ENCODE measurements at places on chromosomes 3 and 15.
A peak's percentile ranks its signal among the peaks of the same experiment; 100 is the strongest.

GRCh38 chr3:156787001-156787400 lies 39.2 kb upstream of the LEKR1 start:
- DNase-seq = no peak

DNA sequence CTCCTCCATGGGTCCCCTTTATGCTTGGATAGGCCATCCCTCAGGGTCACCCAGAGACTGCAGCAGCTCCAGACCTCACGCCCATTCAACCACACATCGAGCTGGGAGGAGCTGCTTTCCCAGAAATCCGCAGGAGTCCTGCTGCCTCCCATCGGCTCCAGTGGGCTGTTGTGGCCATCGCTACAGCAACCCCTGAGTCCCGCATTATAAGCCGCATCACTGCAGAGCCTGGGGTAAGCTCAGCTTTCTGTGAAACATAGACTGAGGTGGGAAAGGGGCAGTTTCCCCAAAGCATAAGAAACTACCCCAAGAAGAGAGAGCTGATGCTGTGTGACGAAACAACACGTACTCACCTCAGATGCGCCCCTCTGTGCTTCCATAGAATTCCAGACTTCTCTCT lies 35.7 kb downstream of the MRPL46 start:
- DNase-seq = no peak

DNA sequence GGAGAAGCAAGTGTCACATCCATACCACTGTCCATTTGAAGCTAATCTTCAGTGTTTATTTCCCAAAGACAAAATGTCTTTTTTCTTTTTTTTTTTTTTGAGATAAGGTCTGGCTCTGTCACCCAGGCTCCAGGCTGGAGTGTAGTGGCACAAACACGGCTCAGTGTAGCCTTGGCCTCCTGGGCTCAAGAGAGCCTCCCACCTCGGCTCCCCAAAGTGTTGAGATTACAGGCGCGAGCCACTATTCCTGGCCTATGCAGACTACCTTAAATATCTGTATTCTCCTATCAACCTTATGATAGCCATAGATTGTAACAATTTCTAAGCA lies 27.7 kb upstream of the VPS33B start:
- no peak for DNase-seq

DNA sequence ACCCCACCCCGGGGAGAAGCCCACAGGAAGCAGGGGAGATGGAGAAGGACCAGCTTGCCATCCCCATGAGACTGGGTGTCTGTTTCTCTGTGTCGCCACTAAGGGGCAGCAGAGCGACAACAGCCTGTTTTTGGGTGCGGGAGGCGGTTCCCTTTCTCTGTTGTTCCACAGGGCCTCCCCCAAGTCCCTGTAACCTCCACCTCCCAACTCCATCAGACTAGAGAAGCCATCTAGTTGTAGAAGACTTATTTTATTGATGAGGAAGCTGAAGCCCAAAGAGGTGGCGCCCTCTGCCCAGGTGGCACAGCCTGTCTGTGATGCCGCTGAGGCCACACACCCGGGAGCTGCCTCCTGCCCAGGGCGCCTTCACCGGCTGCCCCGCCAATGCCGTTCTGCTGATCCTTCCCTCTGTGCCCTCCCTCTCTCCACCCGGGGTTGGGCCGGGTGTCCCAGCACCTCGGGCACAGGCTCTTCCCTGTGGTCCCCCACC lies 3.9 kb upstream of the CCDC9B start:
- no peak for DNase-seq

DNA sequence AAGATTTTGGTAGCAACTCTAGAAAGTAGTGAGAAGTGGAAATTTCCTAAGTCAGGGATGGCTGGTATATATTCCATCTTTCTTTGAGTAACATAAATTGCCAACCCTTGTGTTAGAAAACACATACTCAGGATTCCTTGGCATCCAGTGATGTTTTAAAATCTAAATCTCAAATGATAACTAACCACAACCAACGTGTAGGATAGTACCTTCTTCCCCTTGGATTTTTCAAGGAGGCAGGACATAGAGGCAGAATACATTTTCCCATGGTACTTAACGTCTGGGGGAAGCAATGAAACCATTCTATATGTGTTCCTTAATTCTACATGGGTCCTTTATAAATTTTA lies 93.4 kb downstream of the WDR76 start:
- no peak for DNase-seq

DNA sequence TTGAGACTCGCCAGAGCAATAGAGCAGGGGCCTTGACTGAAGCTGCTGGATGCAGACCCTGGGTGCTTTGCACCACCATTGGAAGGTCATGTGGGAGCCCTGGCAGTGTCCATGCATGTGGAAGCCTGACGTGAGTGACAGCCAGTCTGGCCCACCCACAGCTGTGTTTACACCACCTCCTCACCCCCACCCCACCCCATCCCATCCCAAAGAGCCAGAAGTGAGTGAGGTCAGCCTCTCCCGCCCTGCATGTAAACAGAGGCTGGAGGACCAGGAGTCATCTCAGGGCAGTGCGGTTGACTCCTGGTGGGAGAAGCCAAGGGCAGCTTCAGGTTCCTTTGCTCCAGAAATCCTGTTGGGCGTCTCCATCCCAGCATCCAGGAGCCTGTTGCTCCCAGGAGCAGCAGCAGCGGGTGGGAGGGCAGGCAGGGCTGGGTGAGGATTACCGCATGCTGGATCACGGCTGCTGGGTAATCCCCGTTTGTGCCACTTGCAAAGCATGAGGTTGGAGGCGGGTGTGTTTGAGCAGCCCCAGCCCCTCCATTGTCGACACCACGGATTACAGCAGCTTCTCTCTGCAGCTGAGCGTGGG lies 44.6 kb downstream of the CORO2B start:
- no peak for DNase-seq

- DNase-seq = no peak
Observed at GRCh38 chr3:67593761-67594234, 60.6 kb downstream of the SUCLG2 start.

DNA sequence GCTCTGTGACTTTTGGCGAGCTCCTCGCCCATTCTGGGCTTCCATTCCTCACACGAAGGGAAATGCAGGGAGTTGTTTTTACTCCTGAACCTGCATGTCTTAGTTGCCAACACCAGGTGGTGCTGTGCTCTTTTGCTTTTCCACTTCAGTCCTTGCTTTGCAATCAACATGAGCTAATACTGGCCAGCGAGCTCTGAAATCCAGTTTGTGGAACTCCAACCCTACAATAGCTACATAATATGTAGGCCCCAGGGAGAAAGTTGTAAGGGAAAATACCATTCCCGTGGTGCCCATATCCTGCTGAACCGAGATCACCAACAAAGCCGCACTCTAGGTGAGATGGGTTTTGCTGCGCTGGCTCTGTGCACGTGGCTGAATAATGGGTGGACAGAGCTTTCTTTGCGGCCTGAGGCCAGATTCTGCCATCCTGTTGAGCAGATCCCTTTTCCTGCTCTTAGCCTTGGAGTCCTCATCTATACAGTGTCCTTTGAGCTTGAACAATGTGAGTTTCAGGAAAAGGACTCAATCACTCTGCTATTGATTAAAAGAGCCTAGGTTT lies 25.0 kb downstream of the LSM3 start:
- no peak for DNase-seq

DNA sequence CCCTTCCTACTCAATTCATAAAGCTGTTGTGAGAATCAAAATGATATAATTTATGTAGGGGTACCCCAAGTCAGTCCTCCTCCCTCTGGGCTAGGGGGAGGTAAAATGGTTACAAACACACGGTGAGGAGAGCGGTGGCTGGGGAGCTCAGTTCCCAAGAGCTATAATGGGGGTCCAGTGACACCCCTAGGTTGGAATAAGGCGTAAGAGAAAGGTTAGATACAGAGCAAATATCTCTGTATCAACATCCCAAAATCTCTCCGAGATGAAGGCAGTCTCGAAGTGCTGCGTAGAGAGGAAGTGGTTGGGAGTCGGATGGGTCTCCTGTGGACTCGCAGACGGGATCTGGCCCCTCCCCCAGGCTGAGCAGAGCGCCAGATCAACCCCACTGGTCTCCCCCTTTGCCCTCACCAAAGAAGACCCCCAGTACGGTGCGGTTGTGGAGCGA lies 1.8 kb downstream of the DUOX2 start:
- no peak for DNase-seq

GRCh38 chr3:133295199-133295901 lies 104.5 kb upstream of the BFSP2 start:
- peak; percentile 47 for DNase-seq

DNA sequence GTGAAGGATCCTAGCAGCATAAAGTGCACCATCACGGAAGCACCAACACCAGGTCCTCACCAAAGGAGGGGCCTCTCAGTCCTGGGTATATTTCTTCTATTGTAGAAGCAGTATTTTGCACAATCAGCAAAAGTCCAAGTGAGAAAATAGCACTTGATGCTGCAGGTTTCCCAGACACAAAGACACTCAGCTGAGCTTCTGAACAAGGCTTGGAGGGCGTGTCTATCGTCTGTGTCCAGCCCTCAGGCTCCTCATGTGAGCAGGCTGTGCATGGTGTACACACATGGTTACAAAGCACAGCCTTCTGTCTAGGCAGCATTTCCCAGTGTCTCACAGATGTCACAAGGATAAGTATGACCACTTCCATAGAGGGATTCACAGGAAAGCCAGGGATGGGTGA lies 98.3 kb upstream of the SPATA12 start:
- no peak for DNase-seq

GRCh38 chr15:69626095-69627066 lies 173.8 kb downstream of the RPLP1 start:
- no peak for DNase-seq

DNA sequence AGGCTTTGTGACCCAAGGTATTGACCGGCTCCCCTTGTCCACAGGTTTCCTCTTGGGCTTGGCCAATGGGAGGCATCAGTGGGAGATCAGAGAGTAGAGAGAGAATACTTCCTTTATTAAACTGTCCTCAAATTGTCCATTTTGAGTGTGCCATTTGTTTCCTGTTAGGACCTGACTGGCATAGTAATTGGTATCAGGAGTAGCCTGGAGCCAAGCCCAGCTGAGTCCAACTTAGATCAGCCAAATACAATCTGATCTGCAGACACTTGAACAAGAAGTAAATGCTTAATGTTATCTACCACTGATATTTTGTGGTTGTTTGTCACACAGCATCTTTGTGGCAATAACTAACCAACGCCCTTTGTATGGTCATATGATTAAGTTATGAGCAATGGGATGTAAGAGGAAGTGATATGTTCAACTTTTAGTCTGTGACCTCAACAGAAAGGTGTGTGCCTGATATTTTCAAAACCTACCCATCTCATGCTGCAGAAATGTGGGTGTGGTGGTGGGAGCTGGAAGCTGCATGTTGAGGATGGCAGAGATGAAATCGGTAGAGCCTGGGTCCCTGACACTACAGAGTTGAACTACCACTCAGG lies 13.3 kb downstream of the MYD88 start:
- no peak for DNase-seq

GRCh38 chr3:14474363-14475081 lies 65.6 kb downstream of the GRIP2 start:
- DNase-seq = no peak

GRCh38 chr3:166471074-166471767 lies 634.0 kb upstream of the BCHE start:
- no peak for DNase-seq

DNA sequence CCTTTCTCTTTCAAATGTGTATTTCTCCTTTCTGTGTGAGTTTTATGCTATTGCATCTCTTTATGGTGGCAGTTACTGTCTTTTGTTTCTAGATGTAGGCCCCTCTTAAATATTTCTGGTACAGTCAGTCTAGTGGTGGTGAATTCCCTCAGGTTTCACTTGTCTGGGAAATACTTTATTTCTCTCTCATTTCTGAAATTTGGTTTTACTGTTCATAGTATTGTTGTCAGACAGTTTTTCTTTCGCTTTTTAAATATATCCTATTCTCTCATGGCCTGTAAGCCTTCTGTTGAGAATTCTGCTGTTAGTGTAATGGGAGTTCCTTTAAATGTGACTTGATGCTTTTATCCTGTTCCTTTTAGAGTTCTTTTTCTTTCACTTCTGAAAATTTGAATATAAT lies 874.0 kb downstream of the PLOD2 start:
- no peak for DNase-seq

DNA sequence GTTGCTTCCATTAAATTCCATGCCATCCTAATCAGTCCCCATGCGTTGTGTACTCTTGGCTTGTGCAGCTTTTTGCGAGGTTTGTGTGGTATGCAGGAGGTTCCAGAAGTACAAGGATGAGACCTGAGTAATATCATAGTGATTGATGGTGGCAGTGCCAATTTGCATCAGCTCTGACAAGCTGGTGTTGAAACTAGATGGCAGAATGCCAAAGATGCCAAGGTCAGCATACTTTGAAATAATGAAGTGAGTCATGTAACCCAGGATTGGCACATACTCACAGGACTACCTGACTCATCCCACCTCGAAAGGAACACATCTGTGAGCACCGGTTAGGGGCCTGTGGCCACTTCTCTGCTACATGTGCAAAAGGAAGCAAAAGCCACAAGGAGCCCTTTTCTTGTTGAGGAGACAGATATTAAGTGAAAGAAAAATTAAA lies 14.3 kb downstream of the KAT2B start:
- DNase-seq = no peak

- no peak for DNase-seq
Observed at GRCh38 chr3:180980611-180981010, 8.9 kb downstream of the DNAJC19 start.

Measured in NCI-H2107 (cell line).